ENCODE measurements at places on chromosomes 1 and 21.

- no peak for DNase-seq
These were observed 934 bp downstream of the ASPM start for GRCh38 chr1:197145446-197146024.

GRCh38 chr1:232209357-232209756 lies 420.6 kb downstream of the SIPA1L2 start:
- no peak for DNase-seq

GRCh38 chr1:24897263-24898151 lies 32.6 kb downstream of the RUNX3 start:
- DNase-seq = no peak

- DNase-seq = no peak
These were observed 17.6 kb downstream of the NFASC start for GRCh38 chr1:204888294-204888693.
